NCI-H187 (cell line): ENCODE measurements at places on chromosomes 16 and 17.

GRCh38 chr16:51040637-51041036 is 110.4 kb downstream of the SALL1 start:
- DNase-seq = no peak

GRCh38 chr16:67311607-67312488 is 14.7 kb downstream of the KCTD19 start:
- DNase-seq = no peak

GRCh38 chr16:67555795-67556212 is 6.5 kb upstream of the CTCF start:
- no peak for DNase-seq

GRCh38 chr17:42193969-42194899 is at the start of gene GHDC:
Gene GHDC (minus strand): TSS chr17:42194494. CDS start chr17:42193581, 913 bp downstream.
- DNase-seq = peak; percentile 77

- peak; percentile 15 for DNase-seq
Measured at GRCh38 chr16:85086347-85087291, 25.7 kb downstream of the CIBAR2 start.

GRCh38 chr16:29834079-29834478 is 13.8 kb downstream of the MVP start:
- no peak for DNase-seq
